ENCODE measurements at places on chromosomes 3 and 15.

- DNase-seq, result no peak
- H3K36me3 ChIP-seq, result no peaks in the 10 kb centered on the region
- no peak overlapping the region for H3K4me3 ChIP-seq
- no peaks in the 10 kb centered on the region for H3K27me3 ChIP-seq
These were observed 15.2 kb downstream of the PLA2G4F start for GRCh38 chr15:42141246-42141645.

GRCh38 chr3:98027085-98027446, 8.0 kb downstream of the GABRR3 start:
- no peak overlapping the region for H3K4me3 ChIP-seq
- H3K27me3 ChIP-seq, result no peaks in the 10 kb centered on the region
- no peak overlapping the region for H3K27ac ChIP-seq
- H3K36me3 ChIP-seq, result no peaks in the 10 kb centered on the region
- peaks cover 28% of the 10 kb centered on the region for H3K4me1 ChIP-seq

GRCh38 chr3:175207361-175207760, 348.2 kb downstream of the NAALADL2 start:
- H3K27me3 ChIP-seq, result no peaks in the 10 kb centered on the region
- DNase-seq, result no peak
- peaks cover 10% of the 10 kb centered on the region for H3K36me3 ChIP-seq
- no peak overlapping the region for H3K4me3 ChIP-seq
- H3K4me1 ChIP-seq, result no peaks in the 10 kb centered on the region
- H3K27ac ChIP-seq, result no peak overlapping the region

GRCh38 chr3:175384569-175384968, 525.4 kb downstream of the NAALADL2 start:
- no peaks in the 10 kb centered on the region for H3K4me1 ChIP-seq
- H3K27me3 ChIP-seq, result no peaks in the 10 kb centered on the region
- DNase-seq, result no peak
- no peak overlapping the region for H3K4me3 ChIP-seq

DNA sequence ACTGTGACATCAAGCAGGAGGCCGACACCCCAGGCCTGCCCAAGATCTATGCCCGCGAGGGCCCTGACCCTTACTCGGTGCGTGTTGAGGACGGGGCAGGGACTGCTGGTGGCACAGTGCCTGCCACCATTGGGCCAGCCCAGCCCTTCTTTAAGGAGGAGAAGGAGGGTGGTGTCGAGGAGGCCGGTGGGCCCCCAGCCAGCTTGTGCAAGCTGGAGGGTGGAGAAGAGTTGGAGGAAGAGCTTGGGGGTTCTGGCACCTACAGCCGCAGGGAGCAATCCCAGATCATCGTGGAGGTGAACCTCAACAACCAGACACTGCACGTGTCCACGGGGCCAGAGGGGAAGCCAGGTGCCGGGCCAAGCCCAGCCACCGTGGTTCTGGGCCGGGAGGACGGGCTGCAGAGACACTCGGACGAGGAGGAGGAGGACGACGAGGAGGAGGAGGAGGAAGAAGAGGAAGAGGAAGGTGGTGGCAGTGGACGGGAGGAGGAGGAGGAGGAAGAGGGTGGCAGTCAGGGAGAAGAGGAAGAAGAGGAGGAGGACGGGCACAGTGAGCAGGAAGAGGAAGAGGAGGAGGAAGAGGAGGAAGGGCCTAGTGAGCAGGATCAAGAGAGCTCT, 5.4 kb downstream of the ZBTB47 start:
- no peaks in the 10 kb centered on the region for H3K36me3 ChIP-seq
- H3K27me3 ChIP-seq, result no peaks in the 10 kb centered on the region

DNA sequence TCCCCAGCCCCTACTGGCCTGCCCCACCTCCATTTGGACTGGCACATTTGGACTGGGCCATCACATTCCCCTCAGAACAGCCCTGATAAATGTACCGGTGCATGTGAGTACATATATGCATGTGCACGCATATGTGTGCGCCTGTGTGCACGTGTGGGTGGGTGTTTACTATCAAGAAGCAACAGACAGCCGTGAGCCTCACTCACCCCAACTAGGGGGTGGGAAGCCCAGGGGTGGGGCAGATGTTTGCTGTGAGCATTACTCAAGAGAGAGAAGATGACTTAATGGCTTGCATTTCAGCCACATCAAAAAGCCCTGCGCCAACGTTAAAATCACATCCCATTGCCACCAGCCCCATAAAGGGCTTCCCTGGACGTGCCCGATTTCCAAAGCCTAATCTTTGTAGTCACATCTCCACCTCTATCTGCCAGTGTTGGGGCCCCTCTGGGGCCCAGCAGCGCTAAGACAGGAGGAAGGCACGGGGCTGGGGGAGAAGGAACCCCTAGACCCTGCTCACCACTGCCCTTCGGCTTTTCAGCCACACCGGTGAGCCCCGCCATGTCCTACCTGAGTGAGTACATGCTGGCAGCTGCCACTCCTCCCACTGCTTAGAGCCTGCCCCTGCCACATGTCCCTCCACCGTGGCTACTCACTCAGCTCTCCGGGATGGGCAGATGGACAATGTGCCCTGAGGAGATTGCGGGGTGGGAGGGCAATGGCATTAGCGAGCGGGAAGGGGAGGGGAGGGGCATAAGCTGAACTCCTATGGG, 10.9 kb downstream of the ITIH3 start:
- no peak overlapping the region for H3K27ac ChIP-seq
- H3K27me3 ChIP-seq, result no peaks in the 10 kb centered on the region
- no peak for DNase-seq
- no peak overlapping the region for H3K4me3 ChIP-seq
- no peaks in the 10 kb centered on the region for H3K36me3 ChIP-seq

DNA sequence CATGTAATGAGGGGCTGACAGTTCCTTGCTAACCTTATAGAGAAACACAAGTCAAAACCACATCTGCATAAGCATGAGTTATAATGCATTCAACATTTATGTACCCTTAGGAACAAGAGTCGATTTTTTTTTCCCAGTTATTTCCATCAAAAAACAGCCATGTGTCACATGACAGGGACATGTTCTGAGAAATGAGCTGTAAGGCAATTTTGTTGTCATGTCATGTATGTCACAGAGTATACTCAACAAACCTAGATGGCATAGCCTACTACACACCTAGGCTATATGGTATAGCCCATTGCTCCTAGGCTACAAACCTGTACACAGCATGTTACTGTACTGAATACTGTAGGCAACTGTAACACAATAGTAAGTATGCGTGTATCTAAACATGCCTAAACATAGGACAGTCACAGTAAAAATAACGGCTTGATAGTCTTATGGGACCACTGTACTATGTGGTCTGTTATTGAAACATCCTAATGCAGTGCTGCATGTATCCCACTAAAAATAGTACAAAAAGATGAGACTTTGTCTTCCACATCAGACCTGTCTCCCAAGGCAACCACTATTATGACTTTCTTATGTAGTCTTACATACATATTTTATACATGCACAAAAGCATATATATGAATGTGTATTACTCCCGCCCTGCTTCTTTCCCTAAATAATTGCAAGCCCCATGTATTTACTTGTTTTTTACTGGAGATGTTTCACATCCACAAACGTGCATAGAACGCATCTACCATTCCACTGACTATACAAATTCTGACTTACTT, 34.9 kb downstream of the LINS1 start:
- H3K4me3 ChIP-seq, result no peak overlapping the region
- no peaks in the 10 kb centered on the region for H3K27me3 ChIP-seq
- H3K4me1 ChIP-seq, result peaks cover 20% of the 10 kb centered on the region

GRCh38 chr15:80234883-80235282, 17.1 kb downstream of the CTXND1 start:
- no peaks in the 10 kb centered on the region for H3K36me3 ChIP-seq
- H3K27ac ChIP-seq, result no peak overlapping the region
- peaks cover 31% of the 10 kb centered on the region for H3K27me3 ChIP-seq
- peak; percentile 32 for DNase-seq

DNA sequence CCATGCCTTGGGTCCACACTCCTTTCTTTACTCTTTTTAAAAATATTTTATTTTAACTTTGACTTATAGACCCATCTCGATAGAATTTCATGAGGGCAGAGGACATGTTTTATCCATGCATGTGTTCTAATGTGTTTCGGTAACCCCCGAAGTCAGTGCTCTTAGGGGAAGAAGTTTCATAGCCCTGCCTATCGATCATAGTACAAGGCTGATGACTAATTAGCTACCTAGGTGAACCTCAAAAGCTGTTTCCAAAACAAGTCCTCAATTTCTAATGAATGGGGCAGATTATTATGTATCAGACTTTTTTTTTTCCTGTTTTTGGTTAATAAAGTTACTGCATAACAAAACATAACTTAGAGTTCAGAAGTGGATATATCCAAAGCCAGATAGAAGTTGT, 82.0 kb downstream of the MBNL1 start:
- no peak overlapping the region for H3K4me3 ChIP-seq
- H3K36me3 ChIP-seq, result peaks cover 7% of the 10 kb centered on the region
- no peak for DNase-seq
- peaks cover 41% of the 10 kb centered on the region for H3K4me1 ChIP-seq
- H3K27me3 ChIP-seq, result no peaks in the 10 kb centered on the region

Data from activated T-cell treated with anti-CD3 and anti-CD28 coated beads, Interleukin-2, amount 50 U/mL, for 72 hours (primary cell).